ENCODE measurements at places on chromosomes 2 and 18. TPM values are rescaled to one million over a fixed set of nuclear protein-coding genes. Genes with fewer than 3 reads are reported as not detected.

SERPINB2 gene
- 0.09 TPM for polyA plus RNA-seq

MAP2 gene
- polyA plus RNA-seq = 24.2 TPM

- no peak for DNase-seq
Observed at GRCh38 chr2:9573840-9574239, 18.2 kb upstream of the ADAM17 start.

CCDC74A gene
- polyA plus RNA-seq = 11.5 TPM

GRCh38 chr2:128158176-128158575 is 67.2 kb downstream of the UGGT1 start:
- DNase-seq = no peak

GRCh38 chr2:58871469-58872142 is 630.5 kb upstream of the FANCL start:
- no peak for DNase-seq

GRCh38 chr2:62806231-62806630 is 100.7 kb downstream of the EHBP1 start:
- DNase-seq = no peak

GRCh38 chr2:219430633-219431615 is 3.7 kb upstream of the SPEG start:
- DNase-seq = no peak

SPTBN1 gene
- polyA plus RNA-seq = 262 TPM

IL36G gene
- polyA plus RNA-seq = 0.25 TPM

DNA sequence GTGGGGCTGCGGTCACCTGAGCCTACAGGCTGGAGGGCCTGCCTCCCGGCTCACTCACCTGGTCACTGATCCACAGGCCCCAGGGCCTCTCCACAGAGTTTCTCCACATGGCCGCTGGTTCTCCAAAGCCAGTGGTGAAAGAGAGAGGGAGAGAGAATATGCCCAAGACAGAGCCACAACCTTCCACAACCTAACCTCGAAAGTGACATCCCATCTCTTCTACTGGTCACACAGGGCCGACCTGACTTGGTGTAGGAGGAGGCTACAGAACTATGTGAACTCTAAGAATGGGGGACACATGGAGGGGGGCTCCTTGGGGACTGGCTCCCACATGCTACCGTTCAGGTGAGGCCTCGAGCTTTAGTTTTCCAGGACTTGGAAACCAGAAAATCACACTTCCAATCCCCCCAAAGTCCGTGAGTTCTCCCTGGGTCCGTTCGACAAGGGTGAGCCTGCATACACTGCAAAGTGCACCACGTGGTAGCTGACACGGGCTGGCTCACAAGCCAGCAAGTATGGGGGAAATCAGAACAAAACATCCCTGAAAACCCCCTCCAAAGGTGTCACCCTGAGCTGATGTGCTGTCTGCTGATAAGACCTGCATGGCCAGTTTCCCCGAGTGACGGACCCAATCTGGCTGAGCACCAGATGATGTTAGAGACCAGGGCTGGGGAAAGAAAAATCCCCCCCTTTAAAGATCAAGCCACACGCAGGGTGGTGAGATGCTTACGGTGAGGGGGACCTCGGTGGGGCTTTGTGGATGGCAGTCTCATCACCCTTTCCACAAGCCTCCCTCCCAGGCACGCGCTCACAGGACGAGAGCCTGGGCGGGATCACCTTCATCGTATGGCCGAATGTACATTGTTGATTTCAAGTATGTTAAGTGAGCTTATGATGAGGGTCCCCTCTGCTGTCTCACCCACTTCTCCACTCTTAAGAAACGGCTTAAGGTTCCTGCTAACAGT is 54.2 kb upstream of the SEMA4C start:
- DNase-seq = no peak

DNA sequence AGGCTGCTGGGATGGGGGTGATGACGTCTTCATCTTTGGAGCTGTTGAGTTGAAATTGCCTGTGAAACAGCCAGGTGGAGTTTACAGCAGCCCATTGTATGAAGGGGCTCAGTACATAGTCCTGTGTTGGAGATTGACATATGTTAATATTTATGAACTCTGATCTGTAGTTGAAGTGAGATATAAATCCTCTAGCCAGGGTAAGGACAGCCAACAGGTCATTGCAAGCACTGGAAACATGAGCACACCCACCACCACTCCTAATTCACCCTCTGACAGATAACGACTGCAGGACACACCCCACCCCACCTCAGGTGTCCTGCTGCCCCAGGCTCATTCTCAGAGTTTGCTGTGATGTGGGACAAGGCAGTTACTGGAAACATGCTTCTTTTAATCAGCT is 112.4 kb upstream of the TRIB2 start:
- no peak for DNase-seq

DNA sequence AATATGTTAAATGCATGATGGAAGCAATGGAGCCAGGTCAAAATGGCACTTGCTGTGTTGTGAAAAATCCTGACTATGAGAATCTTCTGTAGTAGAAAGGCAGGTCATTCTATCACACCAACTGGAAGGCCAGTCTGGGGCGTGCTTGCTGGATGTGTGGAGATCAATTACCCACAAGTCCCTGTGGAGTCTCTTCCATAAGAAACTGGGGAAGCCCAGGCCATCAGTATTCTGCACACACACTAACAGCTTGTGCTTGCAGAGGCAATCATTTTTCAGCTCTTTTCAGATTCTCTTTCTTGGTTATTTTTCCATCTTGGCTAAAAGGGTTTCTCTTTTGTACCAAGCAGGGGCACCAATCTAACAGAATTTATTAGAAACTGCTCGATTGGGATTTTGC is 190.8 kb downstream of the SLC8A1 start:
- DNase-seq = no peak

GRCh38 chr2:84481702-84482101 is 22.6 kb upstream of the SUCLG1 start:
- DNase-seq = no peak

NT5DC4 gene
- polyA plus RNA-seq = 0.14 TPM

OTOF gene
- polyA plus RNA-seq = 0.20 TPM

GRCh38 chr2:23376972-23377371 is 8.0 kb upstream of the KLHL29 start:
- DNase-seq = no peak

INHBB gene
- 0.09 TPM for polyA plus RNA-seq

GALNT13 gene
- 1.9 TPM for polyA plus RNA-seq

DNA sequence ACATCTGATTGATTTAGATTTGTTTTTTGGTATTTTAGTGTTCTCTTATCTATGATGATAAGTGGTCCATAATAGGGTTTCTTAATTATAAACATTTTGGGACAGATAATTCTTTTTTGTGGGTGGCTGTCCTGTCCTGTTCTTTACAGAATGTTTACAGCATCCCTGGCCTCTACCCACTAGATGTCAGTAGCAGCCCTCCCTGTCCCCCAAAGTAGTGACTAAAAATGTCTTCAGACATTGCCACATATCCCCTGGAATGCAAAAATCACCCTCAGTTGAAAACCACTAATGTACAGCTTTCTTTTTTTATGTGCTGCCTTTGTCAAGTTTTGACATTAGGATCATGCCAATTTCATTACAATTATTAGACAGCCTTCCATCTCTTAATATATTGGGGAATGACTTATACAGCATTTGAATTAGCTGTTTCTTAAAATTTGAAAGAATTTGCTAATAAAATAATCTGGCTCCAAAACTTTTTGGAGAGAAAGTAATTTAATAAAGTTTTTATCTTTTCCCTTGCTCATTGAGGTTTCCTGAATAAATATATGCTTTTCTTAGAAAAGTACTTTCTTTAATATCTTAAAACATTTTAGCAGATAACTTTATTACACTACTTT is 19.5 kb downstream of the WIPF1 start:
- DNase-seq = no peak

ZNF513 gene
- polyA plus RNA-seq = 22.7 TPM

DNA sequence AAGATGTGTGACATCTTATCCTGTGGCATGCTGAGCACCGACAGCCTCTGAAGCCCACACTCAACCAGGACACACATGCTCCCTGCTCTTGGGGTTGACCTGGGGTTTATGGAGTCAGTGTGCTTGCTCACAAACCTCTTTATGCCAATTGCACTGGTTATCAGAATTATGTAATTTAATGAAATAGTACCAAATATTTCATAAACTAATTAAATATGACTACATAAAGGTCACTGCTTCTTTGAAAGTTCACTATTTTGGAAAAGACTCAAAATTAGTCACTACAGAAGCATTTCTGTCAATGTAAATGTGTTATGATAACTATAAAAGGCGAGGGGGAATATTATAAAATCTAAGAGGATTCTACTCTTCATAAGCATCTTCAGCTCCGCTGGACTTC is 76.7 kb downstream of the FHOD3 start:
- no peak for DNase-seq

DNA sequence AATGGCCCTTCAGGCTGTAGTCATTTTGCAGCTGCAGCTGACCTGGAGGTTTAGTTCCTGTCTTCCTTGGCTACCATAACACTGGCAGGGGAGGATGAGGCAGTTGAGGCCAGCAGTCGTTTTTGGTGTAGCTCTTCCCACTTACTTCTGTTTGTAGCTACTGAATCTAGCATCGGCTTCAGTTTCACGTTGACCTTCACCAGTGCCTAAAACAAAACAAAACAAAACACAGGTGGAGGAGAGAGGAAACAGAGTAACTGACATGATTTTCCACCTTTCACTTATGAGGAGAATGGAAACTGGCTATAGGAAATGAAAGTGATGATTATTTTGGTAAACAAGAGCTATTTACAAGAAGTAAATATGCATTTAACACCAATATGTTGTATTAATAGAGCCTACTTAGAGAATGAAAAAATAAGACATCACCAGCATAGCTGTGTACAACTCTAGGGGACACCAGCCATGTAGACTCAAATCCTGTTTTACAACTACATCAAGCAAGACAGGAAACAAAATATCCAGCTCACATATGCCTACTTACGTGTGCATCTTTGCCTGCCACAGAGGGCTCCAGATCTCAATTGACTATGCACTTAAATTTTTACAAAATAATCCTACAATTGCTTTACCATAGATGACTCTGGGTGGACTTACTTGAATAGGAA is 236.9 kb downstream of the AGPS start:
- DNase-seq = no peak

CNTNAP5 gene
- polyA plus RNA-seq = 0.32 TPM

DNA sequence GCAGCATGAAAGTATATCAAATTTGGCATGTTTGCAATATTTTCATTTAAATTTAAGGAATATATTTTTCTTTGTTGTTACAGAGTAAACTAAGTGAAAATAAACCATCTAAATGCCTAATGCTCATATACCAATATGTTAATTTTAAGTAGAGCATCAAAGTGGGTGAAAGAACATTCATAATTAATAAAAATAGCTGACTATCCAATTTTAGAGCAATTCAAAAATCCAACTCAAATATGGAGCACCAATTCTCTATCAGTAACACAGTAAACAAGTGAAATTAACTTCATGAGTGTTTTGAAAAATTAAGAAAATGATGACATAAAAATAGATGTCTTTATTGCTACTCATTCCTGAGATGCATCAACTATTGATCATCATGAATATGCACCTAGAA is 893.0 kb downstream of the DSC3 start:
- no peak for DNase-seq

KIAA2012 gene
- polyA plus RNA-seq = 0.21 TPM

- no peak for DNase-seq
Observed at GRCh38 chr2:171225302-171225980, 64.7 kb upstream of the TLK1 start.

- DNase-seq = no peak
Observed at GRCh38 chr2:15913146-15913545, 27.2 kb upstream of the MYCN start.

GRCh38 chr18:11654736-11655605 is 34.1 kb upstream of the GNAL start:
- peak; percentile 13 for DNase-seq

CTLA4 gene
- polyA plus RNA-seq = not detected

DNA sequence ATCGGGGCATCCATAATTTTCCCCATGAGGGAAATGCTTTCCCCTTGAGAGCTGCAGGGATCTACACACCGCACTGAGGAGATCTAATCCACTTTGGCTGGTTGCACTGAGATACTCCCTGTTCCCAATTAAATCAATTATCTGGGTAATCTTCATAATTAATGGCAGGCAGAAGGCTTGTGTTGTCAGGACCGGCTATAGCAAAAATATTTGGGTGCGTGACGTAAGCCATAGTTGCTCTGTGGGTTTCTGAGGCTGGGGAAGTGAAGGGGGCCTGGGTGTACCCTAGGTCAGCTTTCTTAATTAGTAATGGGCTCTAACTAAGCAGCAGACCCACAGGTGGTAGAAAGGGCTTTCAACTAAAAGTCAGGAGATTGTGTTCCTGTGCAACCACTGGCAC is 62.8 kb upstream of the UPP2 start:
- DNase-seq = no peak

GRCh38 chr2:36146765-36147164 is 208.8 kb upstream of the CRIM1 start:
- DNase-seq = no peak

- DNase-seq = no peak
Observed at GRCh38 chr2:75317316-75317715, 118.0 kb upstream of the TACR1 start.

- DNase-seq = no peak
Observed at GRCh38 chr2:227461811-227462461, 10.0 kb upstream of the AGFG1 start.
